NCI-H187 treated with DMSO at 0.1 percent for 48 hours (cell line): ENCODE measurements at places on chromosomes 3 and 15.

DNA sequence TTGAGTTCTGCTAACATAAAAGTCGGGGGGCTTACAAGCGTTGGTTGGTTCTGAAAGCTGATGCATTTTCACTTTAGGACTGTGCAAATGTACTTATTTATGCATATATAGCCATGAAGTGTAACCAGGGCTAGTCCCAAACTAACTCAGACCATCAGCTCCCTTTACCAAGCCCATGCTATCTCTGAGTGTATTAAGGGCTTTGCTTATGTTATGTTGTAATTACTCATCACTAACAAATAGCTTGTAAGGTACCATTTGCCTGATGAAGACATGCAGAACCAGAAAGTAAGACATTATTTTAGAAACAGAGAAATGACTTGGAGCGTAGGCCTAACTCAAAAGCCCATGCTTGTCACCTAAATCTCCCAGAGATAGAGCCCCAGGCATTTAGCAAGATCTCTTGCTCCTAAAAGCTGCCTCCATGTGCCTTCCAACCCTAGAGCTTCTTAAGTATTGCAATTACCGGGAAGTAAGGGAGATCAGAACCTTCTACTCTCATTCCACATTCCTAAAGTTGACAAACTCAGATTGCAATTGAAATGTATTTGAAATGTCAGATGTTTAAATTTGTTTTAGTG lies 362.9 kb upstream of the RBMS3 start:
- no peak for DNase-seq

GRCh38 chr15:62799919-62800318 lies 242.6 kb upstream of the TPM1 start:
- no peak for DNase-seq

GRCh38 chr3:70138606-70139005 lies 139.1 kb downstream of the SAMMSON start:
- DNase-seq: no peak

- no peak for DNase-seq
These were observed 2.7 kb downstream of the MGLL start for GRCh38 chr3:127819656-127820055.

GRCh38 chr3:10570196-10570946 lies 65.0 kb upstream of the ATP2B2 start:
- DNase-seq: no peak

DNA sequence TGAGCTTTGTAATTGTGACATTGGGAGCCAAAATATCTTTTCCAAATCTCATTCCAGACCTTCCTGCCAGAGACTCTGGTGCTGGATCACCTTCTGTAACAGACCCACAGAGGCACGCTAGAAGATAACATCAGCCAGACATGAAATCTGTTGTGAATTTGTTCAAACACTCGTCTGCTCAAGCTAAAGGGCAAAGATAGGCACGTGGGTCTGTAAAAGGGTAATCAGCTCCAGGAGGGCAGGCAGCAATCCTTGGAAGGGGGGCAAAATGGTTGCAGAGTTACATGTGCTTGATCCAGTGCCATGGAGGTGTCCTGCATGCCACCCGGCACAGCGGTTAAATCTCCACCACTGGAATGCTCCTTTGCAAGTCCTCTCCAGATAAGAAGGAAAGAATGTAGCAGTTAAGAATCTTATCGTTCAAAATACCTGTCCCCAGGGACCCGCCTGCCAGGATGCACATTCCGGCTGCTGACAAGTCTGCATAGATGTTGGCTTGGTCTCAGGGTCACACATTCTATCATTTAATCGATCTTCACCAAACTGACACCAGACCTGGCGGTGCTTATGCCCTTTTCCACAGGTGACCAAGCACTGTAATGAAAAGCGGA lies 74.8 kb downstream of the ADAMTS9 start:
- no peak for DNase-seq

DNA sequence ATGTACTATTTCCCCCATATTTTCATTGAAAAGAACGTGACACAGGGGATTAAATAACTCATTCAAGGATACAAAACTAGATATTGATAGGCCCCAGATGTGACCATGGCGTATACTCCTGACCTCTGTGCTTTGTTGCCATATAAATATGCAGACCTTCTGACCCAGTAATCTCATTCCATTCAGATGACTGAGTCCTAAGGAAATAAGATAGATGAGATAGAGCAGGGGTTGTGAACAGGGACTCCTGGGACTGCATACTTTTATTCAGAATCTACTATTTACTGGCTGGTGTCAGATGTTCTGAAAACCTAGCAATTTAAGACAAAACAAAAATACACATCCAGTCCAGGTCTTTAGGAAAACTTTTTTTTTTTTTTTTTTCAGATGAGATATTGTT lies 139.2 kb upstream of the MANF start:
- no peak for DNase-seq

GRCh38 chr3:186187401-186188275 lies 78.7 kb upstream of the ETV5 start:
- no peak for DNase-seq

GRCh38 chr3:78858174-78858573 lies 909.6 kb downstream of the ROBO1 start:
- no peak for DNase-seq

DNA sequence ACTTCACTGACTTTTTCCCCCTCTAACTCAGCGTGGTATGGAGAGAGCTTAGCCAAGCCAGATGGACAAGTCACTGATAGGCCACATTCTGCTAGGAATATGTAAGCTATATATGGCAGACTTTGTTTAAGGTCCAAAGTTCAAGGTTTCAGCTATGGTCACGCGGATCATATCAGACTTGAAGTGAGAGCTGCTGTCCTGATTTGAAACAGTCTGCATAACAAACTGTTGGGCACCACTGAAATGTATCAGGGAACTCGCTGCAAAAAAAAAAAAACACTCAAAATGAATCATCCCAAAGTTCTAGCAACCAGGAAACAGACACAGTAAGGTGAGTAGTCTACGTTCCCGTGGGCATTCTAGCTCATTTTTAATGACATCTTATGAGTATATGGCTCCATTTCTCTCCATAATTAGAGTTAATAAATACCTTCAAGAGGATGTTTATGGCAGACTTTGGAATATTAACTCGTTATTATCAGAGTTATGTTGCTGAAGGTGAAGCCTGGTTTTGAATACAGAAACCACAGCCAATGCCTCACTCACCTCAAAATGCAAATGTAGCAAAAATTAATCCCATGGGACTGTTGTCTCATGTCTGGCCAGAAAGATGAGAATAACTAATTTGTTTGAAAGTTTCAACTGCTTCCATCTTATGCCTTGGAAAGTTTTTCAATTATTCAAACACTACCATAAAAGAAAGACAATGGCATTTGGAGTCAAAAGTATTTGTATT lies 12.3 kb downstream of the DPH3 start:
- DNase-seq: no peak

DNA sequence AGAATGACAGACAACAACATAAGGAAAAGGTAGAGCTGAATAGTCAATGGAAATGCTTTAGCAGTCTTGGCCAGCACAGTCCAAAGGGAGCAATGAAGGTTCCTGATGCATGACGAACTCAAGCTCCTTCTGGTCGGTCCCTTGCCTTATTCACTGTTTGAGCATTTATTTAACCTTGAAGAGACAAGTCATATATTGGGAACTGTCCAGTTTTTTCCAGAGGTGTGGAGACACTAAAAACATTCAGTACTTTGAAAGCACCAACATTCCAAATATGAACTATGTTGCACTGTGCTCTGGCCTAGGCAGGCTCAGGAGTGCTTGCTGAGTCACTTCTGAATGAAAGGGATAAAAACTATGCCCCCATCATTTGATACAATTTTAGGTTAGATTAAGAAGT lies 384.8 kb downstream of the MECOM start:
- no peak for DNase-seq

- DNase-seq: no peak
These were observed 246.2 kb downstream of the PLCL2 start for GRCh38 chr3:17130956-17131355.

GRCh38 chr3:129228891-129229585 lies 20.4 kb upstream of the COPG1 start:
- DNase-seq: no peak

DNA sequence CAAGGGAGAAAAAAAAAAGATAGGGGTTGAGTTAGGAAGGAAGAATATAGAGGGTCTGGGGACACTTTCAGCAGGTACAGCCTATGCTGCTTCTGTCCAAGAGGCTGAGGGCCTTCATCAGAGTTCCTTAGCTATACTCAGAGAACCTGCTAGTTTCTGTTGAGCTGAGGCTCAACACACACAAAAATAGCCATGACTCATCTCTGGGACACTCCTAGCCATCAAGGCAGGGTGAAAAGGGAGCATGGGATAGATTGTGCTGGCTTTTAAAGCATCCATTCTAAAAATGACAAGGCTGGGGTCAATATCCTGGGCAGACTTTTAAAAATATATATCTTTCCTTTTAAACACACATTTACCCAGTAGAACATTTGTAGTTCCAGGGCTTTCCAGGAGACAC lies 2.8 kb upstream of the RTP2 start:
- no peak for DNase-seq

GRCh38 chr3:71401695-71402231 lies 181.8 kb downstream of the FOXP1 start:
- DNase-seq: no peak

DNA sequence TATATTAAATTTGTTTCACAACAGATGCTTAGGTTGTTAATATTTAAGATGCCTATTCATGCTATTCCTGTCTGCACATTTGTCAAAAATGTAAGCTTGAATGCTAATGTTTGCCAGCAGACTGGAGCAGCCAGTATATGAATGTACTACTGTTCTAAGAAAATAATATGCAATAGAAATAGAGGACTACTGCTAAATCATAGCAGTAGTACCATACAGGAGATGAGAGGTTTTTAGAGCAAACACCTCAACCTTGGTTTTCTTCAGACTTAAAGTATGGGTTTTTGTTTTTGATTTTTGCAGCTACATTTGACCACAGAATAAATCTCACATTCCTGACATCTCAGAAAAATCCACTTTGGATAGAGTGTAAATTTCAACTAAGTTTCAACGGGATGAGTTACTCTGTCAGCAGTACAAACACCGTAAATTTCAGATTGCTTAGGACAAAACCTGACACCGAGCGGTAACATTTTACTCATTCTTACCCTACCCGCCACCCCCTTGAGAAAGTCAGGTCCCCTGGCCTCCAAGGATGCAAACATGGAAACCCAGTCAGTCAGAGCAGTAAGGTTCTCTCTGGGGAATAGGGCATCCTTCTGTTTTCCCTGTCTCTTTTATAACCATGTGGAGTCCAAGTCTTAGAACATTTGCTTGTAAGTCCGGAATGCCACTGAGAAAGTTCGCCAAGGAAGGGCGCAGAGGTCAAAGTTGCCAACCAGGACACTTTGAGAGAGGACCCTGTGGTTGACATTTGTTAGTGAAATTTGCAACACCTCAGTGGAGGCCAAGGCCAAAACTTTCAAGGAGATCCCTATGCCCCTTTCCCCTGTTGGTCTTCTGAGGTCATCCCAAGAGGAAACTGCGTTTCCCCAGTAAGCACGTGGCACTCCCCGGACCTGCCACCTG lies 17.9 kb upstream of the SATB1 start:
- no peak for DNase-seq

DNA sequence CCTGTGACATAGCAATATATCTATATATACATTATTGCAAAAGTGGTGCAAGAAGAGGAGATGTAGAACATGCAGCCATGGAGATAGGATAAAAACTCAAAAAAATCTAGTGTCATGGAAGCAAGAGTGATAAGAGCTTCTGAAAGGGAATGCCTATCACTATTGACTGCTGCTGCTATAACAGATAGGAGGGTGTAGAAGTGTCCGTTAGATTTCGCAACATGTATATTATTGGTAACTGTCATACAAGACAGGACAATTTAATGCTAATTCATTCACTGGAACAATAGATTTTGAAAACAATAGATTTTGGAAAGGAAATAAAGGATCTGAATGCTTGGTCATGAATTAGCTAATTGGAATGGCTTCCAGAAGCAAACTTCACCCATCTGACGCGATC lies 224.5 kb downstream of the ZNF385D start:
- no peak for DNase-seq

DNA sequence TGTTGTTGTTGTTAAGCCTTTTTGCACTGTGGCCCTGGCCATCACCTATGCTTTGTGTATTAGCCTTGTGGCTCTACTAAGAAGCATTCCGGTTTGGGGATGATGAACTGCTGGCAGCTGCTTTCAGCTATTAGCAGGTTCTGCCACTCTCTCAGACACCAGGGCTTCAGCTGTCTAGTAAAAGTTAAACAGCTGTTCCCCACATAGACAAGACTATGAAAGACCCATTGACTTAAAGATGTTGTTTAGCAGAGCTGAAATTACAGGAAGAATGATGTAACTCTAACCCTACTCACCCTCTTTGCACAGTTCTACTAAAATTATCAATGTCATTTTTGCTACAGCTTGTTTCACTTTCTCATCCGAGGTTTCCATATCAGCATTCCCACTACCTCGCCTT lies 131.2 kb upstream of the CGNL1 start:
- DNase-seq: no peak

DNA sequence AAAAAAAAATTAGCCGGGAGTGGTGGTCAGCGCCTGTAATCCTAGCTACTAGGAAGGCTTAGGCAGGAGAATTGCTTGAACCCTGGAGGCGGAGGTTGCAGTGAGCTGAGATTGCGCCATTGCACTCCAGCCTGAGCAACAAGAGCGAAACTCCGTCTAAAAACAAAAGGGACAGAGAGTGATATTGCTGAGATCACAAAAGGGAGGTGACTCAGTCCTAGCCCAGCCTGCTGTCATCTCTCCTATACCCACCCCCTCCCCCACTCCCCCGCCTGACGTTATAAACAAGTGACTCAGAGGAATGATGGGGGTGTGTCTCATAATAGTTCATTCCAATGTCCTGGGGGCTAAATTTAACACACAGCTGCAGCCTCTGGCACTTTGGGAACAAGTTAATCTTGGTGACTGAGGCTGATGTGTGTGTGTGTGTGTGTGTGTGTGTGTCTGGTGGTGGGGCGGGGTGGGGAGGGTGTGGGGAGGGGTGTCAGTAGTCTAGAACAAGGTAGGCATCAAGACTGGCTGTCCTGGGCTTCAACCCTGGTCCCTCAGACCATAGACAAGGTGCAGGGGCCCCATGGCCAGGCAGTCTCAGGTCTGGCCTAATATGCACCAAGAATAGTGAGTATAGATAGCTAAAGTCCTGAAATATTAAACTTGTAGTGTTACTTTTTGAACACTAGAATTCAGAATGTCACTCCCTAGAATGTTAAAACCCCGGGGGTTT lies 1.3 kb upstream of the KLHL40 start:
- no peak for DNase-seq

GRCh38 chr15:66679061-66679656 lies 22.9 kb upstream of the SMAD6 start:
- no peak for DNase-seq

- no peak for DNase-seq
These were observed 14.8 kb downstream of the PPCDC start for GRCh38 chr15:75038231-75038630.

- DNase-seq: no peak
These were observed 2.1 kb upstream of the PARP14 start for GRCh38 chr3:122678506-122678905.

DNA sequence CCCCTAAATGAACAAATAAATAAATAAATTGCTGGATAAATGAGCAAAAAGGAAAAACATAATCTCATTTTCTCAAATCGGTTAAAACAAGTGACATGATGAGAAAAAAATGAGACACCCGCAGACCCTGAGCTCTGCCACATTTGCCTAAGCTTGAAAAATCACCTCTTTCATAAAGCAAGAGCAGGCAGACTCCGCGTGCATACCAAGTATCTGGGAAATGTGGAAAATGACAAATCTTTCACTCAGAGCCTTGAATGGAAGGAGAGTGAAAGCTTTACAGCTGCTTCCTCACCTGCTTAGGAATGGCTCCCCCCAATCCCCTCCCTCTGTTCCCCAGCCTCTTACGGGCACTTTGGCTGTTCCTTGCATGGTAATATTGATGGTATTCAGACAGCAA lies 355.5 kb upstream of the SUCLG2 start:
- DNase-seq: no peak

GRCh38 chr3:144054766-144055165 lies 83.1 kb downstream of the DIPK2A start:
- DNase-seq: no peak
